ENCODE measurements at places on chromosomes 3 and 15.

- no peak for DNase-seq
These were observed 54.7 kb downstream of the ZNF280D start for GRCh38 chr15:56678571-56678970.

GRCh38 chr3:42673082-42673481 lies 12.3 kb upstream of the KLHL40 start:
- no peak for DNase-seq

DNA sequence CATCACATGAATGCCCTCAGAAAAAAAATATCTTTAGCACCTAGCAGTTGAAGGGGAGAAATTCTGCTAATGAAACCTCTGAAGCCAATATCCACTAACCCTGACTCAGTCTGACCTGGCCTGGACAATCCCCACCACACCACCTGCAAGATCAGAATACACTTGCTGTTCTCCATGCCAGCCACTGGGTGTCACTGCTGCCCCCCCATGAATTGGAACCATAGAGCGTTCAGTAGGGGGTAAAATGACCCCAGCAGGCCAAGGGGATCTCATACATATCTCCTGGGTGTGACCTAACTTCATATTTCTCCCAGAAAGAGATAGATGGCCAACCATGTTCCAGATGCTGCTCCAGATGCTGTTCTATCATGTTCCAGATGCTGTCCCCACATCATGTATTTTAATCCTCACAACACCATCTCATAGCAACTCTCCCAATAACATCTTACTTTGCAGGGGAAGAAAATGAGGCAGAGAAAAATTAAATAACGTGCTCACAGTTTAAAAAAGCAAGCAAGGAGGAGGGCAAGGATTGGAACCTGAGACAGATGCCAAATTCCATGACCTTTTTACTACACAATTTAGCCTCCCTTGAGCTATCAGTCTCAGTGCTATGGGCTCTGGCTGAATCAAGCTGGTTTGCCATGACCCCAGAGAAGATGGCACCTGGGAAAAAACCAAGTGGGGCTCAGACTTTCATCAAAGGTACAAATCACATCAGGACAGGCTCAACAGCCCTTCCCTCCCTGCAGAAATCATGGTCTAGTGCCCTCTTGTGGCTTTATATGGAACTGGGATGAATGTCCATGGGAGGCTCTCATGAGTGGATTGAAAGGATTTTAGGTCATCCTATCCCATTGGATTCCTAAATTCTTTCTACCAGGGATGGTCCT lies 12.4 kb downstream of the NTRK3 start:
- DNase-seq, result peak; percentile 45

- no peak for DNase-seq
These were observed 631.8 kb upstream of the GRM7 start for GRCh38 chr3:6228958-6229683.

GRCh38 chr15:86044981-86045380 lies 34.7 kb upstream of the AGBL1 start:
- DNase-seq, result peak; percentile 48

GRCh38 chr3:18562364-18563154 lies 137.4 kb upstream of the SATB1 start:
- no peak for DNase-seq

DNA sequence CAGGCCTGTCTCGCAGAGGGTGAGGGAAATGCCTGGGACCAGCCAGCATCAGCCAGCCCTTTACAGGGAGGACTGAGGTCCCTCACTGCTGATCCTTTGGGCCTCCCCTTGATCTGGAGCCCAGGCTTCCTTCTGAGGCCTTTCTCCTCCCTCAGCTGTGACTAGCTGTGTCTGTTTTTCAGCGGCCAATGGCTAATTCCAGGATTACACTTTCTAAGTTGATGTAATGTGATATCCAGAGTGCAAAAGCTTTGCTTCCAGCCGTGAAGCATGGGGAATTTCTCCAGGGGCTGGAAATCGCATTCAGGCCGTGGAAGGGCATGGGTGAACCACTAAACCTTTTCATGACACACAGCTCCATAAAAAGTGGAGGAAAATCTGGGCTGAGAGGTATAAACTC lies 157.6 kb downstream of the SHQ1 start:
- DNase-seq, result peak; percentile 51

- DNase-seq, result no peak
These were observed 260.9 kb upstream of the KCNMB2 start for GRCh38 chr3:178275311-178275710.

DNA sequence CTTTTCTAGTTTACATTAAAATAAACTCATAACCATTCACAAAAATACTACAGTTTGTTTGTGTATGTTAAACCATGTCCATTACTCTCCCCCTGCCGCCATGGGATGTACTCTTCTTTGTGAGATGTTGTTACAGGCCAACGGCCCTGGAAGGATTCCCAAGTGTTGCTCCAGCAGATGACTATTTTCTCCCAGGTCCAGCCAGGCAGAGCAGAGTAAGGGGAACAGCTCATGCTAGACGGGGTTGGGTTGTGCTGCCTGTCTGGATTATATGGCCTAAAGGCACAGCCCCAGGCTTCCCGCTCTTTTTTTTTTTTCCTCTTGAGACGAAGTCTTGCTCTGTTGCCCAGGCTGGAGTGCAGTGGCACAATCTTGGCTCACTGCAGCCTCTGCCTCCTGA lies 24.5 kb upstream of the SLCO2A1 start:
- no peak for DNase-seq

DNA sequence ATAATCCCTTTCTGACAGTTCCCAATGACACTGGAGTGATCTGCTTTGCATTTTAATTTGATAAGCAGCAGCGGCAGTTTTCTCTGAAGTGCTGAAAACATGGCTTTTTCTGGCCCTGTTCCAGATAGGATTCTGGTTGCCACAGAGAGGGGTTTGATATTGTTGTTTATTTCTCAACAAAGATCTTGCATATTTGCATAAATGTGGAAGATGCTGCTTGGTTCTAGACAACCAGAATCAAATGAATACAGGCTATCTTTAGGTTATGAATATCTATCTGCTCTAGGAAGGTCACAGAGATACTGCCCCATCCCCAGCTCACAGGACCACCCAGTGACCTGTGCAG lies 137.1 kb downstream of the ZNF609 start:
- no peak for DNase-seq

DNA sequence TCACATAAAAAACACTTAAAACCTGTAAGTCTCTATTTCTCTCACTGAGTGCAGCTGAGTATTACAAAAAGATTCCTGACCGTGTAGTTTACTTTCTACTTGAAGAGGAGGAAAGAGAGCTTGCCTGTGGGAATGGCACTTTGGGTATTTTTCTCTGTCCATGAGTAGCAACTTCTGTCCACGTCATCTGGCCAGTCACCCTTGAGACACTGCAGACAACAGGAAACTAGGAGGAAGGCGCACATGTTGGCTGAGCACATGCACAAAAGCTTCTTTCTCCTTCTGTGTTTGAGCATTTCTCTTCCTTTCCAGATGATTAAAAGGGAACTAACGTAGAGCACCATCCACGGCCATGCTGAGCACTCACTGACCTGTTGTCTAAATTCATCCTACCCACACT lies 19.7 kb downstream of the STARD5 start:
- no peak for DNase-seq

DNA sequence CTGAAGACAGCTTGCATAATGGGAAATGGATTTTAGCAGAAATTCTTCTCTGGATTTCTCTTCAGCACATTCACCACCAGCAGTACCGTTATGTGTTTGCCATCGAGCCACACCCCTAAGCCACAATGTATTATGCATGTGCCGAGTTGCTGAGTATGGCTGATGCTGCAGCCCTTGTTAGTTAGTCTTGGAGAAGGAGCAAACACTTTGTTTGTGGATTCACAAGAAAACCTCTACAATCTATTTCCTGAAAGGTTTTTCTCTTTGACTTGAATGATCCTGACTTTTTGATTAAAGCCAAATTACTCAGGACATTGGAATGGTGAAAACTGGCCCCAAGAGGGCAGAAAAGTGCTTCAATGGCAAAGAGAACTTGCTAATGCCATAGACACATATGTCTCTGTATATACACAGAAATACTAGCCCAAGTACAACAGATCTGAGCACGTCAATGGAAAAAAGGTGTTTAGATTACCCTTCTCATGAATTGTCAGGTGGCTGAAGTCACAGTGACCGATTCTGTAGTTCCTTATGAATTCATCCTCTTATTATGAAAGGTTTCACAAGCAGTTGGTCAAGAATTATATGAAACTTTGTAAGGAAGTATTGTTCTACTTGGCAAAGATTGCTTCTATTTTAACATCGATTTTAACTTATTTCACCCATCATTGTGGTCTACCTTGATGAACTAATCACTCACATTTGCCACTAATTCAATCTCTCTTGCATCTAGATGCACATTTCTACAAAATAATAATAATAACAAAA lies 103.0 kb downstream of the P3H2 start:
- DNase-seq, result peak; percentile 27

DNA sequence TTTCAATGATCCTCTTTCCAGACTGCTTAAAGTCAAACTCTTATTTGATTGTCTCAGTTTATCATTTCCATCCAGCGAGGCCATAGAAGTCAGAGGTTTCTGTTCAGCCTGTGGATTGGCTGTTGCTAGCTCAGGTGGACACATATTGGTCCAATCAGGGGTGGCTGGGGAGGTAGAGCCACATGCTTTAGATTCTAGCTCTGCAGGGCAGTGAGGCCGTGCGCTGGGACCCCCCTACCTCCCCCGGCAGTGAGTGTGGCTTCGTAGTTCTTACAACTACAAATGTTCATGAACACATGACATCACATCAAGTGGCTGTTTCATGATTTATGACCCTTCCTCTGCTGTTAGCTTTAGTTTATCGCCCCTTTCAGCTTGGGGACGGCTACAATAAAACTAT lies 18.0 kb downstream of the APOD start:
- no peak for DNase-seq

DNA sequence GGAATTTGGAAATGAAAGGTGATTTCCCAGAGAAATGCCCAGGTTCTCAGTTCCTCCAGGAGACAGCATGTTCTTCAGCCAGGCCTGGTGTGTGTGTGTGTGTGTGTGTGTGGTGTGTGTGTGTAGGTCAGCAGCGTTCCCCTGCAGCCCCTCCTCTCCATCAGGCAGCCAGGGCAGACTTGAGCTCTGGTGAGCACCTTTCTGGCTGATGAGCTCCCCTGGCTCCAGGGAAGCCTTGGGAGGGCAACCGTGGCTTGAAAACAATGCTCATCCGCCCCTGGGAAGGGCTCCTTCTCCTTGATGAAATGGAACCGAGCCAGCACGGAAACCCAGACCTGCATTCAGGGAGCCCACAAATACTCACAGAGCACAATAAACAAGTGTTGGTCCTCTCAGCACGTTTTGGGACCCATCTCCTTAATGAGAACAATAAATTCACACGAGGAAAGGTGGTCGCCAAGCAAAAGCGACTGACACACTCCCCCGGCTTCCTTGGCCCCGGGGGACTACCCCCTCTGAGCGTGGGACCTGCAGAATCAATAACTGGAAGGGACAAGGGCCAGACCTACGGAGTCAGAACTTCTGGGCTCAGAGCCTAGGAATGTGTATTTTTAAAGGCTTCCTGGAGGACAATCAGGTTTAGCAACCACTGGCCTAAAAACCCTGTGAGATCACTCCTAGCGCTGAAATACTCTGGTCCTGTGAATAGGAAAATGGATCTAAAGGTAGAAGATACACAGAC lies 38.6 kb upstream of the HES1 start:
- DNase-seq, result no peak

DNA sequence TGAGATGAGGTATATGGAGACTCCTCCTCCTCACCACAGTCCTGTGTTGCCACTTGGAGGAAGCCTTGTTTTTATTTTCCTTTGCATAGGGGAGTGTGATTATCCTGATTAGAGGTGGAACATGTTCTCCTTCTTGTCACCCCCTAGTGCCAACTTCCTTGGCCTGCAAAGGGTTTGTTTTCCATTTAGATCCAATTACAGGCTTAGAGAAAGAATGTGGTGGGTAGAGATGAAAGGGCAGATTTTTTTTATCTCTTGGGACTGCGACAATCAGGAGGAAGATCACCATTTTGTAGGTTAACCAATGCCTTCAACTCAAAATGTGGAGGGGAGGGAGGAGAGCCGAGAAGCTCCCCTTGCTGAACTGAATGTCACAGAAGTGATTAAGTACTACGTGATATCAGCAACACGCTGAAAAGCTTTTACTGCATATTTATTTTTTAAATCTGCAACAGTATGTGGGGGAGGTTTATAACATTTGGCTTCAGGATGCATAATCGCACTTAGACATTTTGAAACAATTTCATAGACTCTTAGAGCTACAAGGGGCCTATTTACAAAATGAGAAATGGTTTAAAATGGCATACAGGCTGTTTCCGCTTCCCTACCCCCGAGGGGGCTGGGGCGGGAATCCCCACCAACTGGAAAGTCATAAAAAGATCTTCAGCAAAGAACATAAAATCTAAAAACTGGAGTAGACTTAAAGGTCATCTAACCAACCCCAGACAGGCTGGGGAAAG lies 2.4 kb downstream of the LMCD1 start:
- no peak for DNase-seq

DNA sequence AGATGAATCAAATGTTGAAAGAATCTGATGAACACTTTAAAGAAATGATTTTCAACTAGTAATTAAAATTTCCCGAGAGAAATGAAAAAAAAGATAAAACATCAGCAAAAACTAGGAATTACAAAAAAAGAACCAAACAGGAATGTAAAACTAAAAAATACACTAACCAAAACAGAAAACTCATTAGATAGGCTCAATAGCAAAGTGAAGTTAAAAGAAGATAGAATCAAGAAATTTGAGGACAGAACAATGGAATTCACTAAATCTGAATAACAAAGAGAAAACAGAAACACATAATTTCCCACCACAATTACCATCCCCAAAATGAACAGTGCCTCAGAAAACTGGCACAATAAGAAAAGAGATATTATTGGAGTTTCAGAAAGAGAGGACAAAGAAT lies 290.1 kb upstream of the CNTN4 start:
- DNase-seq, result no peak

DNA sequence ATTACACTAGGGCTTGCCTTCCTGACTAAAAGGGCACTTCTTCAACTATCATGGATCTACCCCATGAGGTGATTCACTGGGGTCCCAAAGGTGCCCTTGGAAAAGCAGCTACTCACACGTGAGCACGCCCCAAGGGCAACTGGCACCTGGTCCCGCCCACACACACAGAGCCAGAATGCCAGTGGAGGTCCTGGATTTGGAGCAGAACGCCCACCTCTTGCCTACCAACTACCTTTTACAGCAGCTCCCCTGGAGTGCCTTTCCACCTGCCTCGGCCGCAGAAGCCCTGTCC lies 1.8 kb upstream of the CTDSPL start:
- DNase-seq, result no peak

- no peak for DNase-seq
These were observed 191.1 kb downstream of the PLCH1 start for GRCh38 chr3:155553780-155554179.

DNA sequence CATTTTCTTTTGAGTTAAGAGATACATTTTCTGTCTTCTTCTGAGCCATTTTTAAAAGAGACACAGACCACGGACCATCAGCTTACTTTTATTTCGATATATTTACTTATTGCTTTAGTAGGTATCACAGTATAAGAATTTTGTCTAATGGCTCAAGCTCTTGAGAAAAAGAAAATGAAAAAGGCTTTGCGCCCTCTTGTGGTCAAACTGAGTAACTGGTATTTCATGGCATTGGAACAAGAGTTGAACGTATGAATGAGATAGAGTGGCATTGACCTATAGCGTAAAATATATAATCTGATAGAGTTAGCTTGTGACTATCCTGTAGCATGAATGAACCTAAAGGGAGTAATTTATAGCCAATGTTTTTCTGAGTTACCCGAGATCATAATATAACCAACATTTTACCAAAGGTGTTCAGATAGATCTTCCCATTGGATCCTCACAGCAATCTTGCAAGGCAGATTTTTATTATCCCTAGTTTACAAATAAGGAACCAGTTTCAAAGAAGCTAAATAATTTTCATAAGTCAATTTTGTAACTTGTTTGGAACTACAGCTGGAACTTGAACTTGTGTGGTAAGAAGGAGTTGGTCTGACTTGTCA lies 154.6 kb downstream of the POLR2M start:
- DNase-seq, result peak; percentile 40
